CD4-positive, alpha-beta T cell treated with Interleukin-4 for 1 hour (primary cell): ENCODE measurements at places on chromosomes 13 and 19.

- no peak for DNase-seq
These were observed 471.8 kb downstream of the LIG4 start for GRCh38 chr13:107743526-107743925.

DNA sequence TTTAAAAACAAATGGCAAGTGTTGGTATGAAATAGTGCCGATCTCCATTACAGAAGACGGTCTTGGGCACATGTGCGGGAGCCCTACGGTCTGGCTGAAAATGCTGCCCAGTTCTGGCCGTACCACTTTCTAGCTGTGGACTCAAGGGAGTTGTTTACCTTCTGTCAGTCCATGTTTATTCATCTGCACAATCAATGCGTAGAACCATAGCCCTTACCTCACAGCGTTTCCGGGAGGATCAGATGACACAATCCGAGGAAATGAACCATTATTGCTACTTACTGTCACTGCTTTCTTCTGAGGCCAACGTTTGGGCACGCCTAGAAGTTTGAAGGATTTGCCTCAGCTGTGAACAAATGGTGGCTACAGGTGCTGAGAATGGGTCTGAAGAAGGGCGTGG, 31.2 kb downstream of the GADD45B start:
- DNase-seq: peak; percentile 59

- DNase-seq: no peak
These were observed 6.7 kb downstream of the AKAP8 start for GRCh38 chr19:15372891-15373301.

- no peak for DNase-seq
These were observed 2.1 kb upstream of the UTP14C start for GRCh38 chr13:52022356-52022755.

DNA sequence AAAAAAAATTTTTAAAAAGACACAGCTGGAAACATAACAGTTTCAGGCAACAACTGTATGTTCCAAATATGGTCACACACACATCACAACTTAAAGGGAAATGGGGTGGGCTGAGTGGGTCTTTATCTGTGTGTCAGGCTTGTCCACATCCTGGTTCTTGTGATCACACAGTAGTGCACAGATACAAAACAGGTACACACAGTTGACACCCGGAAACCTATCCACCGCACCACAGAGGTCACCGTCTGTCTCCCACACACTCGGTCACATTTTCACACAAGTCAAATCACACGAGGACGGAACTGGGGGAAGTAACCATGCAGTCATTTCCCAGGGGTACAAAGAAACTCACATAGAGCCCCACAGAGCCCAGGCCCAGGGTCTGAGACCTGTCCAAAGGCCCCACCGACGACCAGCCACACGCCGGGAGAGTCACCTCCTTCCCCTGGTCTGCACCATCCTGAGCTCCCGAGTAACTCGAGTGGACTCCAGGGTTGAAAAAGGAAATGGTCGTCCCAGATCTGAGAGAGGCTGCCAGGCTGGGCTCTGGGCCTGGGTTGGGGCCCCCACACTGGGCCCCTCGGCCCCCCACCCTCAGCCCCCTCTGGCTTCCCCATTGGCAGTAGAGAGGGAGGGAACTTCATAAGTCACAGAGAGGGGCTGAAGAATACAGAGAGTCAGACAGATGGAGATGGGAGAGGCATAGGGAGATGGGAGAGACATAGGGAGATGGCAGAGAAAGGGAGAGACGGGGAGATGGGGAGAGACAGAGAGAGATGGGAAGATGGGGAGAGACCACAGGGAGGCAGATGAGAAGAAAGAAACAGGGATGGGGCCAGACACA, 1.3 kb upstream of the PPAN start:
- DNase-seq: peak; percentile 96

DNA sequence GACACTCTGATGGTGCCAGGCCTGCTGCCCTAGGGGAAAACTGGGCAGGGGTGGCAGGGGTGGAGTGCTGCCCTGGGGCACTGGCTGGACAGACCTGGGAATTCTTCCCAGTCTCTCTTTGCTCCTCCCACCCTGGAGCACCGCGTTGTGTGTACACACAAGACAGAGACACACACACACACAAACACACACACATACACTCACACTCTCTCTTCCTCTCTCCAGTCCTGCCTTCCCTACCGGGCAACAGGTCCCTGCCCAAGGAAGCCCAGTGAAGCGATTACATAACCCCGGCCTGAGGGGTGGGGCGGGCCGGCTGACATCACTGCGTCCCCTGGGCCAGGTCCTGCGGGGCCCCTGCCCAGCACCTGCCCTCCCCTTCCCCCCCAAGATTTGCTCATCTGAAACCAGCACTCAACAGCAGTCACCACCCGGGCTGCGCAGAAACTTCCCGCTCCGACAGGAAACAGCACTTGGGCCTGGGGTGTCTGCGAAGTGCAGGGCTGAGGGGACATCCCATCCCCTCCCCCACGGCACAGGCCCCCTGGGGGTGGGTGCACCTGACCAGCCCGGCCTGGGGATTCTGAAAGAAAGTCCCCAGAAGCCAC, 1.2 kb downstream of the MKNK2 start:
- DNase-seq: peak; percentile 72

GRCh38 chr19:7333198-7334118, 15.3 kb upstream of the ARHGEF18 start:
- no peak for DNase-seq

GRCh38 chr13:100536643-100537180, 51.9 kb downstream of the GGACT start:
- no peak for DNase-seq

DNA sequence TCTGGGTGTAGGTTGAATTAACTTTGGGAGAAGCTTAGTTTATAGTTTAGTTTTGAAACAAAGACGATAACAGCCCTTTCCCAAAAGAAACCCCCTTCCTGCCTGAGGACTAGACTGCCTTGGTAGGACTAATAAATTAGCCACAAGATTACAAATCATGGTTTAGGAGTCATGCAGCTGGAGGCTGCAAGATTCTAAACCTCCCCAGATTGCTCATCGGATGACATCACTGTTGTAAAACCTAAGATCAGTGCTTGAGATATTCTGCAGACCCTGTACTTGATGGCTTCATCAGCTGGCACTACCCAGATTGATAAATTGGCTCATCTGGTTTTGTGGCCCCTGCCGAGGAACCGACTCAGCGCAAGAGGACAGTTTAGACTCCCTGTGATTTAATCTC, 35.9 kb upstream of the MPHOSPH8 start:
- DNase-seq: no peak

GRCh38 chr19:8192221-8192820, 16.8 kb upstream of the CERS4 start:
- no peak for DNase-seq

DNA sequence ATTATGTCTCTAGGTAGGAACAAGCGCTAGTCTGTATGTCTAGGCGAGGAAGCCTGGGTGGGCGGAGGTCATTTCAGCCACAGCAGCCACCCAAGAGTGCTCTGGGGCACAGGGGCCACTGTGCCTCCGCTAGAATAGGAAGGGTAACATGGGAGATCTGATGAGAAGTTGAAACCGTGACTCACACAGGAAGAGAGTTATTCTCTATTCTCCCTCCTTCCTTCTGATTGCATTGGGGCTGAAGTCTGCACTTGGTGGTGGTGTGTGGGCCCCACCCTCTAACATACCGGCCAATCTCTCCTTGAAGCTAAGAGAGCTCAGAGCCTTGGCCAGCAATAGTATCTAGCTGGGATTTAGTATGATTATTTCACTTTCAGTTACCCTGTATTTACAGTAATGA, 20.3 kb upstream of the GGACT start:
- DNase-seq: peak; percentile 16

DNA sequence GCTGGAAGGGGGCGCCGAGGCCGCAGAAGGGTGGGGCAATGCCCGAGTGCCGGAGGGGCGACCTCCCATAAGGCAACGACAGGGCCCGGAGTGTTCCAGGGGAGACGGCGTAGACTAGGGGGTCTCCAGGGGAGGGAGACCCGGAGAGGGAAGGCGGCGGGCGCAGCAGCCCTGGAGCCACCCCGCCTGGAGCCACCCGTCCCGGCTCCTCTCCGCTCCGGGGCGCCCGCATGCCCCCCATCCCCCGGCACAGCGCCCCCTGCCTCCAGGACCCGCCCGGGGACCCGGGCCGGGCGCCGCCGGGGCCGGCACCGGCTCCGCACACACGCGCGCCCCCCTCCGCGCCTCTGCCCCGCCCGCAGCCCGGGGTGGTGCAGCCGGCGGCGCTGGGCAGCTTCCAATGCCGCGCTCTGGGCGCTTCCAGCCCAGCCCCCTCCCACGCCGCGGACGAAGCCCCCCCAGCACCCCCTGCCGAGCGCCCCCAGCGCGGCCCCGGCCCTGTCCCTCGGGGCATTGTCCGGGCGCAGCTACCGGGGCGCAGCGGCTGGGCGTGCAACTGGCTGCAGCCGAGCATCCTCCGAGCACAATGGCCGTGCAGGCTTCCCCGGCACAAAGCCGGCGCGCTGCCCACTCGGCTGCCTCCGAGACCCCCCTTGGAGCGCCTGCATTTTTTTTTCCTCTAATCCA, 519 bp downstream of the PTPRS start:
- no peak for DNase-seq

DNA sequence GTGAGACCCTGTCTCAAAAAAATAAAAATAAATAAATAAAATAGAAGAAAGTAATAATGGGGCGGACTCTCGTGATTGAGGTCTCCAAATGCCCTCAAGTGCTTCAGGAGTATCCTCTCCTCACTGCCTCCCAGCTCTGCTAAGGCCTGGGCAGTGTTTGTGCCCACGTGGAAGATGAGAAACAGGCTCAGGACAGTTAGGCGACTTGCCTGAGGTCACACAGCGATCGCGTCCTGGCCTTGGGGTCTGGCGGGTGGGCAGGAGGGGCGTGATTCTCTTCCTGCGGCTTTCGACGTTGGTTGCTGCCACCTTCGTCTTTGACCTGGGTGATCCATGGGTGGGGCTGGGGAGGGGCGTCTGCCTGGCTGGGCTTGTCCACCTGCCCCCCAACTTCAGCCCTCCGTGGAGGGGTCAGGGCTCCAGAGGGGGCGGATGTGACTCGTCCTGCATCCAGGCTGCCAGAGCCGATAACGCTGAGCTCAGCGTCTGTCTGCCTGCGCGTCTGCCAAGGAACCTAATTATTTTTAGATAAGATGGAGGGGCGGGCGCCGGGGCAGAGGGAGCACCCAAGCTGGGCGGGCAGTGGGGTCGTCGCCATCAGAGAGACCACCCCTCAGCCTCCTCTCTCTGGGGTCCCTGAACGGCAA, 56.9 kb downstream of the NFIC start:
- no peak for DNase-seq

- DNase-seq: no peak
These were observed 5.3 kb upstream of the SLC5A5 start for GRCh38 chr19:17866312-17866963.

DNA sequence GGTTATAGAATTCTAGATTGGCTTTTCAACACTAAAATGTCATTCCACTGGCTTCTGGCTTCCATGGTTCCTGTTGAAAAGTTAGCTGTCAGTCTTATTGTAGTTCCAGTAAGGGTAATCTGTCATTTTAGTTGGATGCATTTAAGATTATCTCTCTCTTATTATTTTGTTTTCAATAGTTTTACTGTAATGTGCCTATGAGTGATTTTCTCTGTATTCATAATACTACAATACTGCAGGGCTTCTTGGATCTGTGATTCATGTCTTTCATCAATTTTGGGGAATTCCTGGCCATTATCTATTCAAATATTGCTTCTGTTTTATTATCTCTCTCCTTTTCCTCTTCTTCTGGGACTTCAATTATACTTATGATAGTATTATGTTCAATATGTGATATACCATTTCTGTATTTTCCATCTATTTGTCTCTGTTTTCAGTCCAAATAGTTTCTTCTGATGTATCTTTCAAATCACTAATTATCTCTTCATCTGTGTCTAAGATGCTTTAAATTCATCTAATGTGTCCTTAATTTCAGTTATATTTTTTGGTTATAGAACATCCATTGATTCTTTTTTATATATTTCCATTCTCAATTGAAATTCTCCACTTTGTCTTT, 101.5 kb downstream of the KCTD15 start:
- no peak for DNase-seq

DNA sequence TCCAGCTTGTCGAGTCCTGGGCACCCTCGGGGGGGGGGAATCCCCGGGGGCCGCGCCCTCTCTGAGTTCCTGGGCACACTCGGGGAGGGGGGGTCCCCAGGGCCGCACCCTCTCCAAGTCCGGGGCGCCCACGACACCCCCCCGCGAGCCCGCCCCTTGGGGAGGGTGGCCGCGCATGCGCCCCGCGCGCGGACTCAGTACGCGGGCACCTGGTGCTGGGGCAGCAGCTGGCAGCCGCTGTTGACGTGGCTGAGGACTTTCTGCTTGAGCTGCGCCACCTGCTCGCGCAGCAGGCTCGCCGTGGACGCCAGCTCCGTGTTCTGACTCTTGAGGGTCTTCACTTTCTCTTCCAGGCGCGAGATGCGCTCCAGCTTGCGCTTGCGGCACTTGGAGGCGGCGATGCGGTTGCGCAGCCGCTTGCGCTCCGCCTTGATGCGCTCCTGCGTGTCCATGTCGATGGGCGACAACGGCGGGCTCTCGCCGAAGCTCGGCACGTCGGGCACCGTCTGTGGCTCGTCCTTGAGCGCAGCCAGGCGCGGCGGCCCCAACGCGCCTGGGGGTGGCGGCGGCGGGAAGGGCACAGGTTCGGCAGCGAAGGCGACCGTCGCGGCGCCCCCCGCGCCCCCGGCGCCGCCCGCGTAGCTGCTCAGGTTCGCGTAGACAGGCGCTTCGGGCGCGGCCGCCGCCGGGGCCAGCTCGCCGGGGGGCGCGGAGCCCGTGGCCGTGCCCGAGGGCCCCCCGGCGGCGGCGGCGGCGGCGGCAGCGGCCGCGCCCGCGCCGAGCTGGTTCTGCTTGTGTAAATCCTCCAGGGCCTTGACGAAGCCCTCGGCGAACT, 958 bp downstream of the JUND start:
- DNase-seq: peak; percentile 87

DNA sequence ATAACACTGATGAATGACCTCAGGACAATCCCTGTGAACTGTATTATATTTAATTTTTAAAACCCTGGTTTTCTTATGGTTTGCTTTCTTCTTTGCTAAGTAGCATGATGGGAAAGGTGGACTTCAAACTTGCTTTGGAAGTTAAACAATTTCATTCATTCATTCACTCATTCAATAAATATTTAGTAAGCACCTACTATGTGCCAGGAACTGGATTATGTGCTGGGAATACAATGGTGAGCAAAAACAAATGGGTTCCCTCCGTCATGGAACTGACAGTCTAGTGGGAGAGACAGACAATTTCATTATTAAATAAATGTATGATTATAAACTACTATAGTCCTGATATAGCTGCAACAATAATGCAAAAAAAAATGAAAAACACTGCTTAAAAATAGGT, 70.3 kb downstream of the USP12 start:
- DNase-seq: no peak

DNA sequence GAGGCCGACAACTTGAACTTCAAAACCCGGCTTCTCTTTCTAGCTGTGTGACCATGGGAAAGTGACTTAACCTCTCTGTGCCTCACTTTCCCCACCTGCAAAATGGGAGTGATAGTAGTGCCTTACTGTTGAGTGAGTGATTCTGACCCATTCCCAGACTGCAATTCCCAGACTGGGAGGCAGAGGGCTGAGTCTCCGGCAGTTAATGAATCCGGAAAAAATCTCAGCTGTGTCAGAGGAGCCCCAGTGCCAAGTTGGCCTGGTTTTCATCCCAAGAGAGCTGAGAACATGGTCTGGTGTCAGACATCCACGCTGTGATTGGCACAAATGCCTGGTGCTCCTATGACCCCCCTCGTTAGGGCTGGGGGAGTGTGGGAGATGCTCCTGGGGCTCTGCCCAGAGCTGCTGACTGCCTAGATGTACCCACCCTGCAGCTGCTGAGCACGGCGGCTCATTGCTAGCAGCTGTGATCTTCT, 50.0 kb downstream of the PIN1 start:
- no peak for DNase-seq

GRCh38 chr19:32388393-32388855, 17.1 kb upstream of the DPY19L3 start:
- DNase-seq: no peak

- DNase-seq: no peak
These were observed 13.7 kb upstream of the TLE2 start for GRCh38 chr19:3042621-3043267.
